ENCODE measurements at places on chromosomes 3 and 15.

DNA sequence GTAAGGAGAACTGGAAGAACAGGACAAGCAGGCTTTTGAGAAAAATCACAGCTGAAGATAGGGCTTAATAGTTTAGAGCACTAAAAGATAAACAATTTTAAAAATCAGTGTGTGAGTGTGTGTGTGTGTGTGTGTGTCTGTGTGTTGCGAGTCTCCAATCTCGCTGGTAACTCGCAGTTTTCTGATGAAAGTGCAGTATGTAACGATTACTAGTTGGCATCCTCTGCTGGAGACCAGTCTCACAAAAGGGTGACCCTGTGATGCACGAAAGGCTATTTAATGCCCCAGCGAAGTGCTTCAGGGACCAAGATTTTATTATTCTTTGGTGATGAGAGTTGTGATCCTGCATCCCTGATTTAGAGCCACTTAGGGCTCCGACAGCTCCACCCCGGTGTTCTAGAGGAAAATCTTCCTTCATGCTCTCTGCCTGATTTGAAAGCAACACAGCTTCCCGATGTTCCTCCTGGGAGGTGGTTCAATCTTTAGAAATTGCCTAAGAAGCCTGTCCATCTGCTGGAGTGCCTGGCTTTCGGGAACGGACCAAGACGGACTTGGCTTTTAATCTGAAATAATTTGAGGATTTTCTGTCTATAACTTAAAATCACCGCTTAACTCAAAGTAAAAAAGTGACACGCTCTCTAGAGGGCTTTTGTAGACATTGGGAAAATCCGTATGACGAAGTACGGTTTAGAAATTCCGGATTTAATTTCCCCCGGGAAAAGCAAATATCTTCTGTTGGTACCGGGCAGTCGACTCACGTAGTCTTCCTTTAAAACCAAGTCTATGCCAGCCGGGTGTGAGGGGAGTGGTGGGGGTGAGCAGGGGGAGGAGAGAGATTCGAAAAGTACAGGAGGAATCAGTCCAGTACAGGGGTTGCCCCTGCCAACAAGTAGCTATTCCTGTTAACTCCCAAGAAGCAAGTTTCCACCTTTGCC is 1.1 kb upstream of the ALCAM start:
- no peak for DNase-seq

DNA sequence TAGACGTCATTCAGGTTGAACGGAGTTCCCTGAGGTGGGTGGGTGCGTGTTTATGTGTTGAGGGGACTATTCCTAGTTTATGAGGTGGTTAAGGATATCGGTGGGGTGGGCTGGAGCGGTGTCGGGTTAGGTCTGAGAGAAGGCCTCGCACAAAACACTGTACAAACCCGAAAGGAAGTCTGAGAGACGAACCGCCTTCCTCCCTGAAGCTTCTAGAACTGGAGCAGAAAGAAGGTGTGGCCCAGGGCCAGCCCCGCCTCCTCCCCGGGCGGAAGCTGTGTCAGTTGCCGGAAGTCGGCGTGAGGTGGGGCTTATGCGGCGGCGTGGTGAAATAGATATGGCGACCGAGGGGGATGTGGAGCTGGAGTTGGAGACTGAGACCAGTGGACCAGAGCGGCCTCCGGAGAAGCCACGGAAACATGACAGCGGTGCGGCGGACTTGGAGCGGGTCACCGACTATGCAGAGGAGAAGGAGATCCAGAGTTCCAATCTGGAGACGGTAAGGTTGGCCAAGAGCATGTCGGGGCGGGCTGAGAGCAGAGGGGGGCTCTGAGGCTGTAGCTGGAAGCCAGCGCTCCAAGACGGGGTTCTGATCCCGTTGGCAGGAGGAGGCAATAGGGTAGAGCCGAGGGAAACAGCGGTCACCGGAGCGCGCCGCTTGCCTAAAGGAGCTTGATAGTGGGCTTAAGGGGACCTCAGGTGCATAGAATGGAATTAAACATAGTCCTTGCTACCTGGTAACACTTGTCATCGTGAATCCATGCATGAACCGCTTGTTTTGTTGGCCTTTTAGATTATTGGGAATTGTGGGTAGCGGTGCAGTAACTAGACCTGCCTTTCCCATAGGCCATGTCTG is at the start of gene HYPK:
Gene HYPK, plus strand, starts transcription at position 314 of the 856 bp plus-strand sequence. Its CDS starts 24 bp downstream, at position 338.
- peak; percentile 60 for DNase-seq

- DNase-seq, result peak; percentile 66
These were observed 443.8 kb upstream of the TGFBR2 start for GRCh38 chr3:30162579-30162978.

DNA sequence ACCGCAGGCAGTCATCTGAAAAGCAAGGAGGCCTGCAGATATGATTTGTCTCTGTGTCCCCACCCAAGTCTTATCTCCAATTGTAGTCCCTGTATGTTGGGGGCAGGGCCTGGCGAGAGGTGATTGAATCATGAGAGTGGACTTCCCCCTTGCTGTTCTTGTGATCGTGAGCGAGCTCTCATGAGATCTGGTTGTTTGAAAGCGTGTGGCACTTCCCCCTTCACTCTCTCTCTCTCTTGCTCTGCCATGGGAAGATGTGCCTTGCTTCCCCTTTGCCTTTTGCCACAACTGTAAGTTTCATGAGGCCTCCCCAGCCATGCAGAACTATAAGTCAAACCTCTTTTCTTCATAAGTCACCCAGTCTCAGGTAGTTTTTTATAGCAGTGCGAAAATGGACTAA is 83.3 kb downstream of the TMCO5A start:
- DNase-seq, result no peak

- no peak for DNase-seq
These were observed 30.4 kb downstream of the IQSEC1 start for GRCh38 chr3:13042715-13043271.

- no peak for DNase-seq
These were observed 19.3 kb downstream of the IQSEC1 start for GRCh38 chr3:13053893-13054292.

DNA sequence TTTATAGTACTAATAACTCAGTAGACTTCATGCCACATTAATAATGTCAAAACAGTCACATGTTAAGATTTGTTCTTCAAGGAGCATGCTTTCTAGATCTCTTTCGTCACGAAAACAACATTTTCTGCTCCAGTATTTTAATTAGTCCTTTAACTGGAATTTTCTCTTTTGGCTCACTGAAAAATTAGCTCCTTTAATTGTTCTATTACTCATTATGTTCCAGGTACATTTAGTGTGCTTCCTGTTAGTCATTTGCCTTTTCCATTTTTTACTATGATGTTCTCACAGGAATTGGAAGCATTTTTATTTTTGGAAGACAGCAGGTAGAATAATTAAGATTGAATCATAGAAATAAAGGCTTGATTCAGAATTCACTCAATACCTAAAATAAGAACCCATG is 111.2 kb downstream of the SLC9A9 start:
- no peak for DNase-seq

DNA sequence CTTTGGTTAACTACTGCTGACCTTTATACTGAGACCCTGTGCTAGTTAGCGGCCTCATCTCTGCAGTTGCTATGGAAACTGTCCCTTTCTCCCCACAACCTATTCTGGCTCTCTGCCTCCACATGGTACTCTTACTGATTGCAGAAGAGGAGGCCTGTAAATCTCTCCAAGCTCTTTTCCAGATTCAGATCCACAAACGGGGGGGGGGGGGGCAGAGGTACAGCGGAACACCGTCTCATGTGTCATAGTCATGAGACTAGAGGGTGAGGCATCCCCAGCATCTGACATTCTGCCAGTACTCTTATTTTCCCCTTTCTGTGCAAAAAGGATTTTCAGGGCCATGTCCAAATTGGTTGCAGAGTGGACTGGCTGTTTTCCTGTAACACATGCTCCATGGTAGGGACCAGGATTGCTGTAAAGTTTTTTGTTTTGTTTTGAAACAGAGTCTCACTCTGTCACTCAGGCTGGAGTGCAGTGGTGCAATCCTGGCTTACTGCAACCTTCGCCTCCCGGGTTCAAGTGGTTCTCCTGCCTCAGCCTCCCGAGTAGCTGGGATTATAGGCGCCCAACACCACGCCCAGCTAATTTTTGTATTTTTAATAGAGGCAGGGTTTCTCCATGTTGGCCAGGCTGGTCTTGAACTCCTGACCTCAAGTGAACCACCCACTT is 8.3 kb upstream of the MAP1A start:
- no peak for DNase-seq

DNA sequence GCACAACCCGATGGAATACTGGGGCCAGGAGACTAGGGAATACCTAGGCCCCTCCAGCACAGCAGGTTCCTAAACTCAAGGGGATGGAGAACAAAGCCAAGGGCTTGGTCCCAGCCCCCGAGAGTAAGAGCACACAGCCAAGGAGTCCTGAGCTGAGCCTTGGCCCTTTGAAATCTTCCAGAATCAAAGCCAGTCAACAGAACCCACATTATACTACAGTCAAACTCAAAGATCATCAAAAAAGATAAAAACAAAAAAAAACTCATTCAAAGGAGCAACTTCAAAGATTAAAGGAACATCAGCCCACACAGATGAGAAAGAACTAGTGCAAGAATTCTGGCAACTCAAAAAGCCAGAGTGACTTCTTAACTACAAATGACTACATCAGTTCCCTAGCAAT is 217.0 kb downstream of the ISL2 start:
- no peak for DNase-seq

DNA sequence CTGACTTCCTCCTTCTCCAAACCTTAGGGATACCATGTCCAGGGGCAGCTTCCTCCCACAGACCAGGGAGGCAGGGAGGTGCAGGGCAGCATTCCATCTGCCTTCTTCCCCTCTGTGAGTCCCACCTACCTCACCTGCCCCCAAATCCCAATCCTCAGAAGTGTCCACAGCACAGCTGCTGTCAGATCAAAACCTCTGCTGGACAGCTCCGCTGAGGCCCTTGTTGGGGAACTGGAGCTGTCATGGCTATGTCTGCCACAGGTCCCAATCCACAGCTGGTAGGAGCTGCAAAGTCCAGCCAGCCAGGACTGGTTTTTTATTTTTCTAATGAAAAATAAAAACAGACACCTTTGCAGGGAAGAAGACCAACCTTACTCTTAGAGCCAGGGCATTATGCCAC is 40.7 kb upstream of the TBC1D21 start:
- DNase-seq, result no peak

DNA sequence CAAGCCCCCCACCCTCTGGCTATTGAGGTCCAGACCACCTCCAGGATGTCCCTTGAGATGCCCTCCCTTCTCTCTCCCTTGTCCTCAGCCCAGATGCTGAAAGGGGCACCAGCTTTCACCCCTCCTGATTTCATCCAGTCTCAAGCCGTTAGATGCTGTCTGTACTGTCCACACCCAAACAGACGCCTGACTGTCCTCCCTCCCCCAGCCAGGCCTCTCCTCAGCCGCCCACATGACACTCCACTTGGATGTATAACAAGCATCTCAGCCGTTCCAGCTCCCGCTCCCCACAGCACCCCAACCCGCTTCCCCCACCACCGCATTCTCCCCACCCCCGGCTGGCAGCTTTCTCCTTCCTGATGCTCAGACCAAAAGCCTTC is 25.0 kb upstream of the CYP11A1 start:
- DNase-seq, result no peak

Measured in pulmonary artery endothelial cell (primary cell).